Epithelial cell of prostate (primary cell): ENCODE measurements at places on chromosomes 3 and 15.

DNA sequence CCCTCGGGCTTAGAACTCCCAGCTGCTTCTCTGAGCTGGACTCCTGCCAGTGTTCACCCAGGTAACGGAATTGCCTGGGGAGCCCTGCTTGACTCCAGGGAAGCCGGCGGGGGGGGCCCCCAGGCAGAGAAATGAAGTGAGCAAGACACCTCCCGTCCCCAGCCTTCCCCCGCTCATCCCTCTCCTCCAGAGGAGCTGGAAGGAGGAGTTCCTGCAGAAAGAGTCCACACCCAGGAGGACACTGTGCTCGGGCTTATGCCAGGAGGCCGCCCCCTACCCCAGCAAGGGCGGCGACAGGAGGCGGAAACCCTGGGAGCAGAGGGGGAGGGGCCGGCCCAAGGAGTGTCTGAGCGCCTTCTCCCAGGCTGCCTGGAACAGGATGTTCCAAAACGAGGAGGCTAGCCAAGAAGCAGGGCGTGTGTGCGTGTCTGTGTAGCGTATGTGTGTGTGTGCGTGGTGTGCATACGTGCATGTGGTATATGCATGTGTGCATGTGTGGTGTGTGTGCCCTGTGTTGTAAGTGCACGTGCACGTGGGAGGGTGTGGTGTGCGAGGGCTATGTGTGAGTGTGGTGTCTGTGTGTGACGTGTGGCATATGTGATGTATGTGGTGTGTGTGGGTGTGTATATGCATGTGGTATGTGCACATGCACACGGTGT is 511.3 kb downstream of the SHQ1 start:
- no peak for DNase-seq

- no peak for DNase-seq
Observed at GRCh38 chr3:119652306-119653033, 7.9 kb downstream of the POPDC2 start.

- DNase-seq = no peak
Observed at GRCh38 chr15:85427286-85428028, 47.1 kb downstream of the AKAP13 start.

GRCh38 chr3:9291821-9292410 is 42.5 kb upstream of the SRGAP3 start:
- DNase-seq = no peak

GRCh38 chr15:48472756-48473155 is 141.5 kb downstream of the DUT start:
- DNase-seq = peak; percentile 12

- no peak for DNase-seq
Observed at GRCh38 chr15:70154718-70155347, 57.1 kb upstream of the TLE3 start.

DNA sequence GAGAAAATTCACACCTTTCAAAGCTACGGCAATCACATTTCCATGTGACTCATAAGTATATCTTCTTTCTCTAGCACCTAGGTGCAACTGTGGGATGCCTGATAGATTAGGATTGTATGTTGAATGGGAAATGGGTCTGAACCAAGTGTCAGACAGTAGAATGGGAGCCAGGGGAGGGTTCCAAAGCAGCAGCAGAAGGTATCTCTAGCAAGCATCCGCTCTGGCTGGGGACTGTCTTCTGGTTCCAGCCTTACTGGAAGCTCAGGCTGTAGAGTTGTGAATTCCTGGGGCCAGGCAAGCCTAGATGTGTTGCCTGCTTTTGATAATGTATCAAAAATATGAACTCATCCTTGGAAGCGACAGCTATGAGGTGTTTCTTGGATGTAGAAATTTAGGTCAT is 2.1 kb upstream of the CHL1 start:
- DNase-seq = no peak

- DNase-seq = no peak
Observed at GRCh38 chr15:92672102-92672501, 16.5 kb upstream of the FAM174B start.

- no peak for DNase-seq
Observed at GRCh38 chr3:160977773-160978172, 127.4 kb downstream of the B3GALNT1 start.

- no peak for DNase-seq
Observed at GRCh38 chr15:64105113-64105704, 9.4 kb downstream of the SNX1 start.

DNA sequence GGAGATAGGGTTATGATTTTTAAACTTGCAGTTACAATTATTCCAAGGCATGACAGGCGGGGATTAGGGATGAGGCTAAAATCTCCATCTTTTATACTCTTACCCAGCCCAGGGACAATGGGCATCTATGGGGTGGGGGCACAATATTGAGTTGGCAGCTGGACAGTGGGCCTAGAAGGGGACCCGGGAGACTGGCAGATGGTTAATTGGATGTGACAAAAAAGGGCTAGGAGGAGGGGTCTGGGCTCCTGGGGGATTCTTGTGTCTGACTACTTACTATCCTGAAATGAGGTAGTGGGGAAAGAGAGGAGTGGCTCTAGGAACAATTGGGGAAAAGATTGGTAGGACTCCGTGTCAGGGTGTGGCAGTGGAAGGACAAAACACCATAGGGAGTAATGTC is 53.0 kb upstream of the ROPN1 start:
- DNase-seq = no peak

DNA sequence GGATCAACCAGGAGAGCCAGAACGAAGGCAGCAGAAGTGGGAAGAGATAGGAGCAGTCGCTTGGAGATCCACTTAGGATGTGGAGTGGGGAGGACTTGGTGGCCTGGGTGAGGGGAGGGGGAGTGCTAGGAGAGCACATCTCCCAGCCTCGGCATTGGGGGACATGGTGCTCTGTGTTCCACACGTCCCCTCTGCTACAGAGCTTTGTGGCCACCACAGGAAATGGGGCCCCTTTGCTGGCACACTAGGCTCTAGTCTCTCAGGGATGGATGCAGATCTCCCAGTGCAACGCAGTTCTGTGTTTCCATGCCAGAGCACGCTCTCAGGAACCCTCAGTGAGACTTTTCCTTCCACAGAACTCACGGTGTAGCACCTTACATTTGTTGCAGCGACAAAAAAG is 68.8 kb downstream of the CHDH start:
- DNase-seq = no peak

DNA sequence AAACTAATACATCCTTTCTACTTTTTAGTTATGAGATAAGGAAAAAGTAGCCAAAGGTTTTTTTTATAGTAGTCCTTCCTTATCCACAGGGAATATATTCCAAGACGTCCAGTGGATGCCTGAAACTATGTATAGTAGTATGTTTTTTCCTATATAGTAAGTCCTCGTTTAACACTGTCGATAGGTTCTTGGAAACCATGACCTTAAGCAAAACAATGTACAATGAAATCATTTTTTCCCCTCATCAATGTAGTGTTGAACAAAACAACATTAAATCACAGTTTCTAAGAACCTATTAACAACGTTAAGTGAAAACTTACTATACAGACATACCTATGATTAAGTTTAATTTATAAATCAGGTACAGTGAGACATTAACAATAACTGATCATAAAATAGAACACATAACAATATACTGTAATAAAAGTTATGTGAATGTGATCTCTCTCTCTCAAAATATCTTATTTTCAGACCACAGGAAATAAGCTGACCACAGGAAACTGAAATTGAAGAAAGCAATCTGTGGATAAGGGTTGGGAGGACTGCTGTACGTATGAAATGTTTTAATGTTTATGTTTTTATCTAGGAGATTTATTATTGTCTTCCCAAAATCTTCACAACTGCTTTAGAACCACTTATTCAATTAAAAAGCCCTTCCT is 20.6 kb downstream of the COPS2 start:
- DNase-seq = no peak

GRCh38 chr15:88658972-88659931 is 20.4 kb downstream of the ISG20 start:
- no peak for DNase-seq

DNA sequence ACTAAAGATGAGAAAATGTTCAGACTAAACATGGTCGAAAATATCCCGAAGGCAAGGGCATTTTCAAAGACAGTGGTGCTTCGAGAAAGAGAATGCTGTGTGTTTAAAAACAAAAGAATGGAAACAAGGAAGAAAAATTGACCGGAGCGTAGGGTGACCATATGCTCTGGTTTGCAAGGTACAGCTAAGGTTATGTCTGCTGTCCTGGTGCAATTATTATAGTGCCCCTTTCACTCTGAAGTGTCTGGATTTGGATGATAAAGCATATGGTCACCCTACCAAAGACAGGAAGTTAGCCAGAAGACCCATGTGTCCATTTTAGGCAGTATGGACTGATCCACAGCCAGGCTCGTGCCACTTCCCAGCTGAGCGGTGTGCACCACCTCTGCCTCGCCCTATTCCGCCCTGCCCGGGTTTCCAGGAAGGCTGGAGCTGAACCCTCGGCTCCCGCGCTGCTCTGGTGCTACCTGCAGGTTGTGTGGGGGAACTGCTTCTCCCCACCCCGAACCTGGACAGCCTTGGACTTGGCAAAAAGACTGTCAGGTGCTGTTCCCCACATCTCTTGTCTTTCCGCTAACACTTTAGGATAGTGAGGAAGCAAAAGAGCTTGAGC is 25.2 kb downstream of the GOLGA6D start:
- no peak for DNase-seq

- DNase-seq = no peak
Observed at GRCh38 chr3:173241727-173242126, 100.7 kb upstream of the SPATA16 start.

DNA sequence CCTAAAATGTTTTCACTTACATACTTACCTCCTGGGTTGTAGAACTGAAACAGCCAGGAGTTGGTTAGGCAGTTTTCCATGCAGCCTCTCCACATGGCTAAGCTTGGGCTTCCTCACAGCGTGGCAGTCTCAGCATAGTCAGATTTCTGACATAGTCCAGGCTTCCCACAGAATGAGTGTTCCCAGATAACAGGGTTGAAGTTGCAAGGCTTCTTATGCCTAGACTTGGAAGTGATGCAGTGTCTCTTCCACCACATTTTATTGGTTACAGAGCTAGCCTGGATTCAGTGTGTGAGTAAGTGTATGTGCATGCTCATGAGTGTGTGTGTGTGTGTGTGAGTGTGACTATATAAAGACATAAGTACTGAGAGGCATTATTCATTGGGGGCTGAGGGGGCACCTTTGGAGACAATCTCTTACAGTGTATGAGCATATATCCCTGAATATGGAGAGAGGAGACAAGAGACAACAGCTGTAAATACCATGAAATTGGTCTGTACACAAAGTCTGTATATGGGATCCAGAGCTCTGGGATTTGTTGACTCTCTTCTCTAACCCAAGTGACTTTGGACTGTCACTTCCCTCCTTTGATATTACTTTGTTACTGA is 78.1 kb downstream of the ZNF621 start:
- DNase-seq = no peak

GRCh38 chr3:136305879-136306278 is 55.7 kb downstream of the PCCB start:
- no peak for DNase-seq

DNA sequence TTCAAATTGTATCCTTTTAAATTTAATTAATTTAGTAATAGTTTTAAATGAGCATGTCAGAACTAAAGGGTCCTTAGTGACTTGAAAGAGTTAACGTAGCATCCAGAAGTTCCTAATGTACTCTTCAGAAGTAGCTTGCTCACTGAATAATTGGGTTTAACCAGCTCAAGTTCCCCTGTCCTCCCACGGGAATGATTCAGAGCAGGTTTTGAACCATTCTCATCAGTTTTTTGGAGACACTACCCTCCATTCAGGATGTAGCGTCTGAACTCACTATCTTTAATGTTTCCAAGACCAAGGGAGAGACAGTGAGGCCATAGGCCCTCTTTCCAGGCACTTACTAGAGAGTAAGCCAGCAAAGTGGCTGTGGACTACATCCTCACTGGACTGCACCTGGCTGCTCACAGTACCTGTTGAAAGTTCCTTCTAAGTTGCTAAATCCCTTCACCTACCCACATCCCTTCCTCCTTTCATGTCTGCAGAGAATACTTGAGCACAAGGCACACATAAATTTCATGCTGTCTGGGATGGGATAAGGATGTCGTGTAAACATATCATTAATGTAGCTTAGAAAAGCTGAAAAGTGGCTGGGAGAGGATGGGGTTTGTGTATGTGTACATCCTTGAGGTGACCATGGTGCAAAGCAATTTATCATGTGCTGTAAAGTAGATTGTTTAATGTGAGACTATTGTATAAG is 146.3 kb downstream of the PLCL2 start:
- DNase-seq = no peak

DNA sequence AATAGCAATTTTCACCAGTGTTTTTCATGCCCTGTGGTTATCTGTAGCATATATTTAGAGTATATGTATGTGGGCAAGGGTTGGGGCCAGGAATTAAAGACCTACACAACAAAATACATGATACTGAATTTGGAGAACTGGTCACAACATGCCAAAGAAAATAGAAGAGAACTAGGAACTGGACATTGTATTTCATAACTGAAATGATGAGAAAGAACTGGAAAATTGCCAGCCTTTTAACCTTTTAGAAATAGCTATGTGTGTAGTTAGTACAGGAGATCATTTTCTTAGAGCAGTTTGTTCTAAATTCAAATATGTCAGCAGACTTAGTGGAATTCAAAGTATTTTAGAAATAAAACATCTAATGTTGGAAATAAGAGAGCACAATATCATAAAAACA is 227.1 kb upstream of the CGNL1 start:
- no peak for DNase-seq

DNA sequence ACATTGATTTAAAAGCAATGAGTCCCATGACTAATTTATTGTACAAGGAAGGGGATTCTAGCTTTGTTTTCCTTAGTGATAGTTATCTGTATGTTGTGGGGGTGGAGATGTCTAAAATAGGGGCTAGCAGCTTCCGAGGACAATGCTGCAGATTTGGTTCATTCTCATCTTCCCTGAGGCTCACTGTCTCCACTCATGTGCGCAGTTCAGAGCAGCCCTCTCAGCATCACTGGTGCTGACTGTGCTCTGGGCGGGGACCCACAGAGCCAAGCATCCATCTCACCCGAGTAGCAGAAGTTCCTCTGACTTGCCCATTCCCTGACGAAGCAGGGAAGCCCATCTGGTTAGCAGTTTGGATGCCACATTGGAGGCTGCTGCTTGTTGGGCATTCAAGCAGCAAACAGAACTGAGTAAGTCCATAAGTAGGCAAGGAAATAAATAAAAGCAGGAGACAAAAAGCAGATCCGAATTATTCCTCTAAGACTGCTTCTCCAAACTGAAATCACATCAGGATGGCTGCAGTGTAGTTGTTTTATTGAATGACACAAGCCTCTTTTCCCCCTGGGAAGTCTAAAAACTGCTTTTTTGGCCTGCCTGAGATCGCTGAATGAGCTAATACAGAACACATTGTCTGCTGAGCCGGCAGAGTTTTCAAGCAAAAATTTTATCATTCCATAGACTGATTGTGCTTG is 27.5 kb downstream of the RARB start:
- DNase-seq = no peak

- DNase-seq = no peak
Observed at GRCh38 chr15:25737218-25737643, 125.9 kb downstream of the ATP10A start.

DNA sequence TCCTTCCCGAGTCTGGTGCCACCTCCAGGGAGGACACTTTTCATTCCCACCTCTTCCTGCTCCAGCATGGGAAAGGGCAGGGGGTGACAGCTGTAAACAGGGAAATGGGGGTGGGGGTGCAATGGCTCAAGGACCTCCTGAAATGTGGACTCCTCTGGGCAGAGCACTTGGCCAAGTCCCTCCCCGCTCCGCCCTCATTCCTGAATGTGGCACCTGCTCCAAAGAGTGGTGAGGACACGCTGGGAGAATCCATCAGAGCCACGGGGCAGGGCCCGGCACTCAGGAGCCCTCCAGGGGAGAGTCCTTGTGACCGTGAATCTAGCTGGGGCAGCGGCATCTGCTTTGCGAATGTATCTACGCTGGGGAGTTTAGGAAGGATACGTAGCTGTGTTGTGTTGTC is 11.1 kb upstream of the LINGO1 start:
- DNase-seq = no peak

GRCh38 chr3:72231439-72232196 is 446.7 kb upstream of the PROK2 start:
- no peak for DNase-seq
